ENCODE measurements at places on chromosomes 2 and 18. TPM values are rescaled to one million over a fixed set of nuclear protein-coding genes. Genes with fewer than 3 reads are reported as not detected.

CCDC148 gene
- 1.1 TPM for total RNA-seq

CNTNAP5 gene
- total RNA-seq = not detected

MERTK gene
- total RNA-seq = 11.8 TPM

TCF23 gene
- 0.24 TPM for total RNA-seq

UGT1A4 gene
- total RNA-seq = not detected

ANKRD36 gene
- total RNA-seq = 9.7 TPM

GPBAR1 gene
- 5.7 TPM for total RNA-seq

TWIST2 gene
- total RNA-seq = 7.6 TPM

PIAS2 gene
- total RNA-seq = 28.5 TPM

C1QL2 gene
- total RNA-seq = not detected

SFTPB gene
- total RNA-seq = 0.44 TPM

Measured in left cardiac atrium (tissue), 4 donors.